ENCODE measurements at places on chromosomes 6 and 20.

DNA sequence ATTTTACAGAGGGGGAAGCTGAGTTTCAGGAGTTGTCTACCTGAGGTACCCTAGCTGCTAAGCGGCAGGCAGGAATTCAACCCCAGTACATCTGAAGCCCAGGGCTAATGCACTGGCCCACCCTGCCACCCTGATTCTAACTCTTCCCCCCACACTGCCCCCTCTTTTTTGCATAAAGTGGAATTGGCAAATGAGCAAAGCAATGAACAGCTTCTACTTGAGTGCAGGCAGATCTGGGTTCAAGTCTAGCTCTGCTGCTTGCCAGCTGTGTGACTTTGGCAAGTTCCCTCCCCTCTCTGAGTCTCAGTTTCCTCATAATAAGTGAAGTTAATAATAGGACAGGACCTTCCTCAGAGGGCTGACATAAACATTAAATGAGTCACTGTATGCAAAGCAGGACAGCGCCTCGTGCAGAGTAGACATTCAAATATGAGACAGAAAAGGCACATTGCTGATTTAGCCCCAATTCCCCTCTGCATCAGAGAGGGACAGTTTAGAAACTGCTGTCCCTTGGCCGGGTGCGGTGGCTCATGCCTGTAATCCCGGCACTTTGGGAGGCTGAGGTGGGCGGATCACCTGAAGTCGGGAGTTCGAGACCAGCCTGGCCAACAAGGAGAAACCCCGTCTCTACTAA is 4.7 kb downstream of the ADA start:
- H3K4me1 ChIP-seq = peaks cover 59% of the 10 kb centered on the region
- peaks cover 4% of the 10 kb centered on the region for H3K36me3 ChIP-seq

- no peaks in the 10 kb centered on the region for H3K36me3 ChIP-seq
- H3K27me3 ChIP-seq = no peaks in the 10 kb centered on the region
- H3K4me1 ChIP-seq = no peaks in the 10 kb centered on the region
- DNase-seq = no peak
- no peak overlapping the region for H3K4me3 ChIP-seq
- H3K27ac ChIP-seq = no peak overlapping the region
Observed at GRCh38 chr6:142058551-142059290, 74.0 kb upstream of the GJE1 start.

GRCh38 chr6:44712353-44713111 is 325.0 kb downstream of the CDC5L start:
- peaks cover 4% of the 10 kb centered on the region for H3K27me3 ChIP-seq
- H3K4me3 ChIP-seq = no peak overlapping the region
- no peaks in the 10 kb centered on the region for H3K36me3 ChIP-seq
- no peak for DNase-seq

DNA sequence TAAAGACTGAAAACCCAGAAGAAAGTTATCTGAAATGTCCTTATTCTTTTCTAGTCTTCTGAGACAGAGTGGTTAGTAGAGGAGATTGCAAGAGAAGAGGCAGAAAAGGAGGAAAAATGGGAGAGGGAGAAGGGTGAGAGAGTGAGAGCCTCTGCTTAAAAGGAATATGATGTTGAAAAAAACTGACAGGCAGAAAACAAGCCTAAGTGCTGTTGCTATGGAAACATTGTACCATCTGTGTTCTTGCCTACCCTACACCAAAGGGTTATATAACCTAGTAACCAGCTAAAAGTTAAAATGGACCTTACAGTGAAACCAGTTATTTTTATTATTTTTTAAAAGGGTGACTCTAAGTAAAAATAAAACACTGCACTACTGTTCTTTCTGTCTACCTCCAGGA is 28.3 kb upstream of the SH3BGRL2 start:
- no peak overlapping the region for H3K27ac ChIP-seq
- H3K27me3 ChIP-seq = no peaks in the 10 kb centered on the region
- H3K4me3 ChIP-seq = no peak overlapping the region

DNA sequence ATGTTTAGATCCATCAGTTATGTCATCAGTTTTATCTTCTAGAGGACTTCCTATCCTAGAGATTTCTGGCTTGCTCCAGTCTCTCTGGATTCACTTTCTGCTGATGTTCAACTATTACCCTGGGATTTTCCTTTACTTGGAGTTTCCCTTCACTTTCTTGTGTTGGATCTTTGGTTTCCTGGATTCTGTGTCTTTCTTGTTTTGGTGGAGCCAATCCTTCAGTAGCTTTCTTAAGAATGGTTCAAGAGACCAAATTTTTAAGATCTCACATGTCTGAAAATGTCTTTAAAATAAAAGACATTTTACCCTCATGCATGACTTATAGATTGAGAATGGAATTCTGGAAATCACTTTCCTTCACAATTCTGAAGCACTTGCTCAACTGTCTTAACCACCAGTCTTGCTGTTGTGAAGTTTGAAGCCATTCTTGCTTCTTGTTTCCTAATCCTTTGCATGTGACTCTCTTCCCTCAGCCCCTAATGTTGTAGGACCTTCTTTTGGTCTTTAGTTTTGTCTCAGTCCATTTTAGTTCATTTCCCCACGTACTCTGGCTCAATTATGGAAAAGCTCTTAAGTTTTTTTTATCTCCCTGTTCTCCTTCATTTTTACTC is 87.9 kb downstream of the ARID1B start:
- no peak overlapping the region for H3K4me3 ChIP-seq
- H3K27me3 ChIP-seq = peaks cover 13% of the 10 kb centered on the region
- H3K4me1 ChIP-seq = peaks cover 66% of the 10 kb centered on the region
- no peak for DNase-seq

DNA sequence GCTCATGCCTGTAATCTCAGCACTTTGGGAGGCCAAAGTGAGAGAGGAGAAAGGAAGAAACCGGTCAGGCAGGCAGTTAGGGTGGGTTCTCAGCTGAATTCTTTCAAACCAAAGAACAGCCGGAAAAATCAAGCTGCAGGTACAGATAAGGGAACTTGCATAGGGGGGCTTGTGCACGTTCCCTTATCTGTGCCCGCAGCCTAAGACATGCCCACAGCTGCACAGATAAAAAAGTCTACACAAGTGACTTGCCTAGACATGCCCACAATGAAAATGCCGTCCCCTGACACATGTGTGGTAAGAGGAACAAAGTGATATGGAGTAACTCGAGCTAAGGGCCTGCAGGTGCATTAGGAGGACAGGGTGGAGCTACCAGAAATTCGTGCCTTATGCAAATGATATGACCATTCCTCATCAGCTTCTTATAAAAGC is 175.8 kb upstream of the SALL4 start:
- H3K27me3 ChIP-seq = peaks cover 3% of the 10 kb centered on the region
- no peak overlapping the region for H3K4me3 ChIP-seq
- no peak overlapping the region for H3K27ac ChIP-seq
- peaks cover 4% of the 10 kb centered on the region for H3K36me3 ChIP-seq
- DNase-seq = no peak

- DNase-seq = no peak
- no peaks in the 10 kb centered on the region for H3K36me3 ChIP-seq
- peaks cover 18% of the 10 kb centered on the region for H3K4me1 ChIP-seq
Observed at GRCh38 chr6:36245572-36246061, 24.2 kb upstream of the PNPLA1 start.

DNA sequence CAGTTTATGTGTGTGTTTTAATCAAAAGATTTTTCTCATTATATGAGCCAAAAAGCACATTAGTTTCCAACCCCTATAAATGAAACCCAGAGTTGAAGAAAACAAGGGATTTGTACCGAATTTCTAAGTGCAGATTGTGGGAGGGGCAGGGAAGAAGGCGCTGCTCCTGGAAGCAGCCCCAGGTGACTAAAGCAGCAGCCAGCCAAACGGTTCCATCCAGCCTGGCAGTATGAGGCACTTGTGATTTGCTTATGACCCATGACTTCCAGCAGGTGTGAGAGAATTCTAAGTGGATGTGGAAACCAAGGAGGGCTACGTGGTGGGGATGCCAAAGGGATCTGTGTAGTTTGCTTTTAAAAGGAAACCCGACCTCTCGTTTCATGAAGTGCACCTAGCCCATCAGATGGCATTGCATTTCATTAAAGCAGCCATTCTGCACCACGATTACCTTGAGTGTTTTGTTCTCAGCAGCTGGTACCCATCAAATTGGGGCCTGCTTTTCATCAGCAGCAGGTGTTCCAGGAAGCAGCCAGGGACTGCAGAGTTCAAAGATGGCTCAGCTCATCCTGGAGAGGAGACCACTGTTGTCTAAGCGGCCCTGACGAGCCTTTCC is 79.1 kb downstream of the DTD1 start:
- H3K27me3 ChIP-seq = no peaks in the 10 kb centered on the region
- no peak for DNase-seq
- H3K4me1 ChIP-seq = no peaks in the 10 kb centered on the region
- H3K36me3 ChIP-seq = no peaks in the 10 kb centered on the region
- no peak overlapping the region for H3K27ac ChIP-seq
- no peak overlapping the region for H3K4me3 ChIP-seq

- peaks cover 6% of the 10 kb centered on the region for H3K27me3 ChIP-seq
- peak overlapping the region; percentile 42 for H3K4me3 ChIP-seq
- H3K4me1 ChIP-seq = no peaks in the 10 kb centered on the region
- no peak for DNase-seq
- peaks cover 30% of the 10 kb centered on the region for H3K36me3 ChIP-seq
Observed at GRCh38 chr6:39923861-39924260, 10.4 kb downstream of the MOCS1 start.

DNA sequence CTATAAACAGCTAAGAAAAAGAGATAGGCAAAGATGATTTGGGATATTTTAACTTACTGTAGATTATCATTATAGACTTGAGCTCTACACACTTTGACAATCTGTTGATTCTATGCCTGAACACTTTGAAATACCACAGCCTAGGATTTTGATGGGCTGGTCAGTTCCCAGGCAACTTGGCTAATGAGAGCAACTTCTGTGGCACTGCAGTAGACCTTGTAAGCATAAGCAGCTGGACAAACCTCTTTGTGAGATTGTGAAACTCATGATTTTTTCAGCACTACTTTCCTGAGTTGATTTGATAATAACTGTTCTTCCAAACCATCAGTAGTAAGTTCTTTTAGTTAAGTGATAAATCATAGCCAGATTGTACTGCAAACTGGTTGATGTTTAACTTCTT is 27.1 kb upstream of the ELOVL5 start:
- H3K27ac ChIP-seq = no peak overlapping the region
- H3K27me3 ChIP-seq = no peaks in the 10 kb centered on the region
- H3K4me1 ChIP-seq = no peaks in the 10 kb centered on the region

- H3K4me3 ChIP-seq = no peak overlapping the region
- no peaks in the 10 kb centered on the region for H3K27me3 ChIP-seq
- no peaks in the 10 kb centered on the region for H3K36me3 ChIP-seq
Observed at GRCh38 chr6:49531774-49532569, 18.5 kb upstream of the C6orf141 start.

GRCh38 chr20:63255931-63256704 is 1.9 kb upstream of the NKAIN4 start:
- H3K27ac ChIP-seq = no peak overlapping the region
- peaks cover 7% of the 10 kb centered on the region for H3K27me3 ChIP-seq
- DNase-seq = no peak
- peaks cover 19% of the 10 kb centered on the region for H3K36me3 ChIP-seq

DNA sequence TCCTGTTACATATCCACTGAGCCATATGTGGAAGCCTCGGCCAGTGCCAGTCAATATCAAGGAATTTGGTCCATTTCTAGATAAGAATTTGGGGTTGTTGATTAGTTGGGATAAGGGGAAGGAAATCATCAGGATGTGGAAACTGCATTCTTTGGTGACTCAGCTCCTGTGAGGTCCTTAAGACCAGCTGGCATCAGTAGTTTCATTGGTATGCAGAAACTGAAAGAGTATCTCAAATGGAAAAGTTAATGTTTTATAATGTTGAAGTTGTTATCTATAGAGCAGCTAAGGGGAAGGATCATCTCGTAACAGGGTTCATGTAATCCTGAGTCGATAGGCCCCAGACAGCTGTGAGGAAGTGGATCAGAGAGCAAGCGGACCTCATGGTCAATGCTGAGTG is 87.9 kb upstream of the PRND start:
- no peak for DNase-seq
- peaks cover 5% of the 10 kb centered on the region for H3K36me3 ChIP-seq
- H3K27me3 ChIP-seq = peaks cover 1% of the 10 kb centered on the region
- H3K4me1 ChIP-seq = peaks cover 4% of the 10 kb centered on the region

- H3K4me3 ChIP-seq = no peak overlapping the region
- no peak for DNase-seq
- H3K27me3 ChIP-seq = peaks cover 2% of the 10 kb centered on the region
Observed at GRCh38 chr6:137443901-137444300, 50.3 kb downstream of the OLIG3 start.

DNA sequence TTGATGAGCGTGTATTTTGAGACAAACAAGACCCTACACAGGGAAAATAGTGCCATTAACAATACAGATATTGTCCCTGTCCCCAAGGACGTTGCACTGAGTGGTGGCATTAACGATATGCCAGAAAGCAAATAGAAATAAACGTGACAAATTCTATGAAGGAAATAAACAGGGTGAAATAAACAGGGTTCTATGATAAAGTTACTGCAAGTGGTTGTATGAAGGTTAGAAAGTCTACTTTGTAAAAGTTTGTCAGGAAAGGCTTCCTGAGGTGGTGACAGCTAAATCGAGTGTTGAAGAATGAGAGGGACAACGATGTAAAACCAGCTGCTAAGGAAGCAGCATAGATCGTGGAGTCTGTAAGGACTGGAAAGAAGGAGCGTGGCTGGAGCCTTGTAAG is 380.2 kb downstream of the LAMA2 start:
- H3K27ac ChIP-seq = no peak overlapping the region
- no peaks in the 10 kb centered on the region for H3K36me3 ChIP-seq
- H3K4me1 ChIP-seq = no peaks in the 10 kb centered on the region
- DNase-seq = no peak

- peaks cover 20% of the 10 kb centered on the region for H3K4me1 ChIP-seq
- H3K4me3 ChIP-seq = no peak overlapping the region
- peaks cover 7% of the 10 kb centered on the region for H3K27me3 ChIP-seq
- DNase-seq = peak; percentile 60
- no peaks in the 10 kb centered on the region for H3K36me3 ChIP-seq
- no peak overlapping the region for H3K27ac ChIP-seq
Observed at GRCh38 chr6:44630125-44631028, 242.9 kb downstream of the CDC5L start.

GRCh38 chr6:118708055-118708454 is 56.7 kb upstream of the CEP85L start:
- DNase-seq = no peak
- H3K36me3 ChIP-seq = no peaks in the 10 kb centered on the region
- H3K4me3 ChIP-seq = no peak overlapping the region

DNA sequence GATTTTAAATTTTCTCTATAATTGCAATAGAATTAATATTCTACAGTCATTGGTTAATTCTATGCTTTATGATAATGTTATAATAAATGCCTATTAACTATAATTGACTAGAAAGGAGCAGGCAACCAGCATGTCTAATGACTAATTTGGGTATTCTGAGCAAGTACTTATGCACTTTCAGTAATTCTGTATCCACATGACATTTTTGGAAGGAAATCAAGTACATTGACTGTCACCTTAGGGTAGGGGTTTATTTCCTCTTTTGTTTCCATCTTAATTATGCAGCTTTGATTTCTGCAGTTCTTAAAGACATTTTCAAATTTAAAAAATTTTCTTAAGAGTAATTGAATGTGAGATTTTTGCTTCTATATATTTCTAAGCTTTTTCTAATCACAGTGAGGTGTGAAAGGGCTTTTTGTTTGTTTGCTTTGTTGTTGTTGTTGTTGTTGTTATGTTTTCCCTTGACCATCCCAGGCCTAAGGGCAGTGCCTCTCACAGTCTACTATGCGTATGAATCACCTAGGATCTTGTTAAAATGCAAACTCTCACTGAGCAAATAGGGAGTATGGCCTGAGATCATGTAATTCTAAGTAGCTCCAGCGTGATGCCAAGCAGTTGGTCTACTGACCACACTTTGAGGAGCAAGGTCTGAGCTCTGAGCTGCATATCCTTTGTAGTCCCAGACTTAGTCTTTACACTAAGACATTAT is 467.1 kb upstream of the RNF217 start:
- no peak for DNase-seq
- no peak overlapping the region for H3K27ac ChIP-seq
- H3K4me3 ChIP-seq = no peak overlapping the region
- H3K36me3 ChIP-seq = no peaks in the 10 kb centered on the region
- no peaks in the 10 kb centered on the region for H3K27me3 ChIP-seq
- no peaks in the 10 kb centered on the region for H3K4me1 ChIP-seq
